ENCODE measurements at places on chromosomes 12 and 14. TPM values are rescaled to one million over a fixed set of nuclear protein-coding genes. Genes with fewer than 3 reads are reported as not detected.

Gene TAS2R42
- not detected for total RNA-seq

Gene EID3
- 9.0 TPM for total RNA-seq

Gene BTG1
- 97.7 TPM for total RNA-seq

Gene TAS2R8
- total RNA-seq, result not detected

Gene RBP5
- 0.84 TPM for total RNA-seq

Gene GPR68
- 36.1 TPM for total RNA-seq

Gene SPIC
- not detected for total RNA-seq

Gene FIGNL2
- 0.25 TPM for total RNA-seq

Gene ERG28
- 15.6 TPM for total RNA-seq

Gene FOXM1
- total RNA-seq, result 110 TPM

Gene APOF
- not detected for total RNA-seq

Gene TPH2
- not detected for total RNA-seq

Gene ISM2
- not detected for total RNA-seq

Gene YBX3
- 57.9 TPM for total RNA-seq

Gene NKX2-1
- not detected for total RNA-seq

Gene ARHGAP9
- total RNA-seq, result 172 TPM

All from T-helper 2 cell treated with Interferon-gamma antibody and Interleukin-4, amounts not matched to agents 100 ng/mL and 5 ng/mL, for 36 hours (primary cell).